ENCODE measurements at places on chromosomes 3 and 15.

GRCh38 chr3:122697952-122698620 is 17.4 kb downstream of the PARP14 start:
- DNase-seq: no peak

DNA sequence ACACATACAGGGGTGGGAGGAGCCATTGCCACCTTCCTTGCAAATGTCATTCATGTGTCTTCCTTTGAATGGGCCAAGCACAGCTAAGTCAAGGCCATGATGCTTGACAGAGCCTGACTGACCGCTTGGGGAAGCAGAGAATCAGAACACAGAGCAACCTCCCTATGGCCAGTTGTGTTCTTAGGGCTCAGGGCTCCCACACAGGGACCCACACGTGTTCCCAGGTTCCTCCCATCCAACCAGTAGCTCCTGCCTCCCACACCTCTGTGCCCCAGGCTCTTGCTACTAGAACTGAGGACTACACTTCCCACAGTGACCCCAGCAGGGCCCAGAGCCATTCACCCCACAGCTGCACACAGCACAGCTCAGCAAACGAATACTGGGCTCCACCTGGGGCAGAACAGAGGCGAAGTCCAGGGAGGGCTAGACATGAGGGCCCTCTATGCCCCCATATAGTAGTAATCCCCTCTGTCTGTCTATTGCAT is 42.9 kb downstream of the KLF15 start:
- DNase-seq: no peak

GRCh38 chr3:39124876-39125840 is 17.7 kb downstream of the TTC21A start:
- DNase-seq: no peak

GRCh38 chr15:45121706-45122417 is 7.7 kb downstream of the DUOXA2 start:
- no peak for DNase-seq

DNA sequence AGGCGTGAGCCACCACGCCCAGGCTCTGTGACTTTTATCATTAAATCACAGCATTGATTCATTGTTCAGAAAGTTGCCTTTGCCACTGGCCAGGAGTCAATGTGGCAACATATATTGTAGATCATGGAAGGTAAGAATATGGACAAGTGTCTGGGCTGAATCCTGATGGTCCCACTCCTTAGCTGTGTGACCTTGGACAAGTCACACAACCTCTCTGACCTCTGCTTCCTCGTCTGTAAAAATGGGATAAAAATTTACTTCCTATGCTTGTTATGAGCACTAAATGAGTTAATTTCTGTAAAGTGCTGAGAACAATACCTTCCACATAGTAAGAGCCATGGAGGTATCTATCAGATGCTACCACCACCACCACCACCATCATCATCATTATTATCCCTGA is 103.5 kb upstream of the RAD18 start:
- no peak for DNase-seq
